ENCODE measurements at places on chromosomes 7 and 10. TPM values are rescaled to one million over a fixed set of nuclear protein-coding genes. Genes with fewer than 3 reads are reported as not detected.

The FXYD4 gene
- not detected for total RNA-seq

The CLDN4 gene
- total RNA-seq: 602 TPM

The ZNF239 gene
- 3.3 TPM for total RNA-seq

The CPXM2 gene
- total RNA-seq: not detected

The GHITM gene
- total RNA-seq: 291 TPM

The MBL2 gene
- not detected for total RNA-seq

The FAM149B1 gene
- 24.4 TPM for total RNA-seq

The FAM25C gene
- not detected for total RNA-seq

The MYH16 gene
- 11.7 TPM for total RNA-seq

The IQUB gene
- 0.33 TPM for total RNA-seq

The AKR1C1 gene
- total RNA-seq: 1,313 TPM

The FAM171A1 gene
- total RNA-seq: 3.0 TPM

The HKDC1 gene
- 173 TPM for total RNA-seq

The SLC39A12 gene
- not detected for total RNA-seq

The SAMD9 gene
- total RNA-seq: 12.1 TPM

The ETV1 gene
- total RNA-seq: 9.0 TPM

The GAD2 gene
- total RNA-seq: not detected

The ANXA8 gene
- 172 TPM for total RNA-seq

The WNT2 gene
- total RNA-seq: not detected

All from PC-9 (cell line).